ENCODE measurements at places on chromosomes 2 and 18.

DNA sequence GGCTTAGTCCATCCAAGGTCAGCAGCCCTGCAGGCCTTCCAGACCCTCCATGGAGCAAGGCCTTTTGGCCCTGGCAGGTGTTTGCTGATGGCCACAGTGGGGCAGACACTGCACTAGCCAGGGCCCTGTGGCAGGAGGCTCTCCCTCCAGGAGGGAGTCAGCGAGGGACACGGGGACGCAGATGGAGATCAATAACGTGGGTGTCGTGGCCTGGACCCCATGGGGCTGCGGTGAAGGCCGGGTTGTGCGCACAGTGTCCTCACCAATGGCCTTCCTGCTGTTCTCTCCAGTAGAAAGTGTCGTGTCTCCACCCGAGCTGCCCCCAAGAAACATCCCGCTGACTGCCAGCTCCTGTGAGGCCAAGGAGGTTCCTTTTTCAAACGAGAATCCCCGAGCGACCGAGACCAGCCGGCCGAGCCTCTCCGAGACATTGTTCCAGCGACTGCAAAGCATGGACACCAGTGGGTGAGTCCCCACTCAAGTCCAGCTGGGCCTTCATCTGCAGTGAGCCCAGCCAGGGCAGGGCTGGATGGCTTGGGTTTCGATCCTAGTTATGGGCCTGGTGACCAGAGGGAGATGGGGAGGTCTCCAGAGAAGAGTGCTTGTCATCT lies 65.4 kb downstream of the INPP5D start:
- no peak for DNase-seq

DNA sequence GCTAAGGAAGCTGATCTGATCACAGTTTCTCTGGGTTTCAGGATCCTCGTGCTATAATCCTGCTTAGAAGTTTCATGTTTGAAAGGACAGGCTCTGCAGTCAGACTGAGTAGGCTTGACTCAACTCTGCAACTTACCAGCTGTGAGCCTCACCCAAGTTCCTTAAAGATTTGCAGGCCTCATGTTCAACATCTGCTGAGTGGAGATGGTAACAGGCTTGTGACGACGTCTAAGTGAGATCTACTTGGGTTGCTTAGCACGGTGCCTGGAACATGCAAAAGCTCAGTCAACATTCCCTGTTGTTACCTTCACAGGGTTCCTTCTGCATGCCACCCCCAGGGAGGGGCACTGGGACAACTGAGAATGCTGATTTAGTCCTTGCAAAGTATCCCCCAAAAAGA lies 164.2 kb downstream of the C1D start:
- DNase-seq: no peak

GRCh38 chr18:37502036-37502435 lies 63.6 kb downstream of the CELF4 start:
- DNase-seq: no peak

GRCh38 chr2:122098306-122098705 lies 342.9 kb downstream of the TSN start:
- DNase-seq: no peak

- DNase-seq: no peak
Observed at GRCh38 chr18:43642727-43643330, 365.5 kb upstream of the SYT4 start.

- no peak for DNase-seq
Observed at GRCh38 chr2:241894056-241894641, 24.6 kb downstream of the RTP5 start.

GRCh38 chr2:10059016-10059351 lies 15.6 kb downstream of the KLF11 start:
- no peak for DNase-seq

DNA sequence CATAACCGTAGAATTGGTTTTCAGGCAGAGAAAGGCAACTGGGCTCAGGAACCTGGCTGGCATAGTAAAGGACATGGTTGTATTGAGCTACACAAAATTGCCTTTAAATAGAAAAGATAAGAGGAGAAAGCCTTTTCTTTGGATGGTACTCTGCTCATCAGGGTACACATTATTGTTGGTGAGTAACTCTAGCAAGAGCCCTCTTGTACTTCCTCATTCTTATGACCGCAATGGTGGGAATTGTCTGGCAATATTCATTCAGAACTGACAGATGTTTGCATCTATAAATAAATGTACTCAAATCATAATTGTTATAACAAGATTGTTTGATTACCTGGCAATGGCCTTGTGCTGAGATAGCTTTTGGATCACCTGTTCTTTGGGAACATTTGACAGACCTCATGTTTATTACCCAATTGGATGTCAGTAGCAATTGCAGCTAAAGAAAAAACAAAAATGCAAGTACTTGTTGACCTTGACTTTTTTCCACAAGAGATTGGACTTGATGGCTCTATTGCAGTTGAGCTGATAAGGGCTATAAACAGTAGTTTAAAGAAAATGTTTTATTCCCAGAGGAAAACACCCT lies 43.9 kb downstream of the MEIS1 start:
- no peak for DNase-seq

All from activated CD4-positive, alpha-beta T cell treated with anti-CD3 and anti-CD28 coated beads, Interleukin-2, Interleukin-6, amounts not matched to agents 100 ng/mL and 50 ng/mL, durations not matched to agents 16 hours and 8 hours (primary cell).